ENCODE measurements at places on chromosomes 1 and 21.

DNA sequence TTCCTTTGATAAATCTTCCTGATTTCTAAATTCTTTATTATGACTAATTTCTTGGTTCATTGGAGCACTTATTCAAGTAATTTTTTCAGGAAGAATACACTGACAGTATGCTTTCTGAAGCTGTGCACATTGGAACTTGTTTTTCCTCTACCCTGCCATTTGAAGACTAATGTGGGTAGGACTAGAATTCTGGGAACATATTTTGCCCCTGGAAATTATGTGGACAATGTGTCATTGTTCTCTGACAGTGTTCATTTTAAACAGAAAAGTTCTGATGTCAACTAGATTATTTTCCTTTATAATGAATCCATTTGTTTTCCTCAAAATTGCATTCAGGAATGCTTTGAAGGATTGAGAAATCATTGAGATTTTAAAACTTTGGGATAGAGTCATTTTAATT is 34.8 kb upstream of the ST6GALNAC5 start:
- no peak for DNase-seq

- DNase-seq: no peak
Observed at GRCh38 chr1:178649582-178650350, 75.3 kb upstream of the RALGPS2 start.

DNA sequence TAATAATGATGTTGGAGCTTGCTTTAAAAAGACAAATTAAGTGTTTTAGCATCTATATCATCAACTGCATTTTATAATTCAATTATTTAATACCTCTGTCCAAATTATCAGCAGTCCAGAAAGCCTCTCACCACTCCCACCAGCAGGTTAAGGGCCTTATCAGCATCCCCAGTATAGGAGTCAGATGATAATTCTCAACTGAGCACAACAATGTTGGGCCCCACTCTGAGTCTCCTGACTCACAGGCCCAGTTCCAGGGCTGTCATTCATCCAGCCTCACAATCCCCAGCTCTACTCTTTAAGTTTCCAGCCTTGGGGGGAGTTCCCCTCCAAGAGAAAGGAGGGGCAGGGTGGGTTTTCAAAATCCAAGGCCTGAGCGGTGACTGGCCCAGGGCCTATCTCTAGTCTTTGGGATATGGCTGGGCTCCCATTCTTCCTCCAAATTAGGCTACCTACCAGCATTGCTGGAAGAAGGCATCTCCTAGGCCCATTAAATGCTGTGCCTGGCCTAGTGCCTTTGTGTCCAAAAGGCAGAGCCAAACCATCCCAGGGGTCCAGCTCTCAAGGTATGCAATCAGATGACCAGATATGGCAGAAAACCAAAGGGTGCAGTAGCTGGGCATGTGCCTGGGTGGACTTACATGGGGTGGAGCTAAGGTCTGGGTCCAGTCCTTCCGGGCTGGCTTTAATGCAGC is 134.1 kb downstream of the GLUL start:
- DNase-seq: peak; percentile 23

DNA sequence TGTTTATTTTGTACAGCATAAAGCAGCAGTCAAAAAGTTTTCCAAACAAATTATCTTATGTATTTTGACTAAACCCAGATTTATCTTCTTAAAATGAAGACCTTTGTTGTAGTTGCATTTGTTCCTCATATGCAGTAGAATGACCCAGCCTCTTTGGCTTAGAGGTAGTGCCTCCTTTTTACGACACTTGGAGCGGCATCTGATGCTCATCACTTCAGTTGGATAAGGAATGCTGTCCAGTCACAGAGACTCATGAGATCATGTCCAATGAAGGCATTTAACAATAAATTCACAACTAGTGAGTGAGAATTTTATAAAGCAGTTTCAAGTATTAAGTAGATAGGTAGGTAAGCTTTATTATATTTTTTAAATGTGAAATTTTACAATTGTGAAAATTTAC is 35.2 kb downstream of the PTPRC start:
- no peak for DNase-seq

DNA sequence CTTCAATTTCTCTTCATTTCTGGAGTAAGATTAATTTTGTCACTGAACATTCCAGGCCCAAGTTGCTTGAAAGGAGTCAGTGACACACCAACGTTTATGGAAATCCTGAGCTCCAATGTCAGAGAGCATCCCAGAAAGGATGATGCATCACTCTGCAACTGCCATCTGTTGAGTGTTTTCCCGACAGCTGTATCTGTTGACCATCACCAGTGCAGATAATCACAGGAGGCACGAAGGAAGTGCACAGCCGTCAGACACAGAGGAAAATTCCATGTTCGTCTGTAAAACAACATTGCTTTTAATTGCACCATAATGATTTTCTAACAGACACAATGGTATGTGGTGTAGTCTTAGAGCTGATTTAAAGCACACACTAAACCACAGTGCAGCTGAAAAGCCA is 376.7 kb upstream of the ADGRL2 start:
- no peak for DNase-seq

Data from hematopoietic multipotent progenitor cell (in vitro differentiated cells).